HFFc6 (cell line): ENCODE measurements at places on chromosomes 1 and 21.

DNA sequence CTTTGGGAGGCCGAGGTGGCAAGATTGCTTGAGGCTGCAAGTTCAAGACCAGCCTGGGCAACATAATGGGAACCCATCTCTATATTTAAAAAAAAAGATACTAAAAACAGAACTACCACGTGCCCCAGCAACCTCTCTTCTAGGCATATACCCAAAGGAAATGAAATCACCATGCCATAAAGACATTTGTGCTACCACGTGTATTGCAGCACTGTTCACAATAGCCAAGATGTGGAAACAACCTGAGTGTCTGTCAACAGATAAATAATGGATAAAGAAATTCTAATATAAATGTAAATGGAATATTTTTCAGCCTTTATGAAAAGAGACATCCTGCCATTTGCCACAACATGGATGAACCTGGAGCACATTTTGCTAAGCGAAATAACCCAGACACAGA lies 128.6 kb downstream of the PCNX2 start:
- no peak for DNase-seq

DNA sequence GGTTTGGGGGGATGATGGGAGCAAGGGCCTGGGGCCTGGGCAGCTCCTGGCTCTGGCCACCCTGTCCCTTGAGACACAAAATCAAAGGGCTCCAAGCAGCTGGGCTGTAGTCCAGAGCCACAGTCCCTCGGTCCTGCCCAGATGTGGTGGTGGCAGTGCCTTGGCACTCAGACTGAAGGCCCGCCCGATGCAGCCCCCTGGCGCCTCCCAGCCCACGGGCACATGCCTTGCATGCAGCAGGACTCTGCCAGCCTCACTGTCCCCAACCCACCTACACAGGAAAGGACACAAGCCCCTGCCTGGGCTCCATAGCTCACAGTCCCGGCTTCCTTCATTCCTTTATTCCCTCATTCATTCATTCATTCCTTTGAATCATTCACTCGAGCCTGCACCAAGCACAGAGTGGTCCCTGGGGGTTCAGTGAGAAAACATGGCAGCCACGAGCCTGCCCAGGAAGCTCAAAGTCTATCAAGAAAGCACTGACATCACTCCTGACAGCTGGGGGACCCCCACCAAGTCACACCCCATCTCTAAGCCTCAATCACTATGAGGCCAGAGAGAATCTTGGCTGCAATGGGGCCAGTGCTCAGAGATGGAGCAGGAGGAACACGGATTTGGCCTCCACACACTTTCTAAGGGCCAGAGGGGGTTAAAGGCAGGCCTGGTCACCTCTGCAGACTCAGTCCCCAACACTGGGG lies 5.8 kb downstream of the SDC3 start:
- DNase-seq = no peak

GRCh38 chr1:44760876-44761275 lies 14.5 kb upstream of the RPS8 start:
- DNase-seq = no peak

GRCh38 chr1:7519181-7519860 lies 251.8 kb upstream of the VAMP3 start:
- no peak for DNase-seq

- DNase-seq = no peak
Observed at GRCh38 chr1:114008993-114009392, 29.7 kb downstream of the OLFML3 start.
